ENCODE measurements at places on chromosomes 12 and 14. TPM values are rescaled to one million over a fixed set of nuclear protein-coding genes. Genes with fewer than 3 reads are reported as not detected.

Gene KRT71
- not detected for total RNA-seq

Gene RNASE1
- total RNA-seq = not detected

Gene KRT73
- 1.0 TPM for total RNA-seq

Gene STXBP6
- total RNA-seq = not detected

GRCh38 chr12:46507766-46508165 is 135.2 kb upstream of the SLC38A2 start:
- no peaks in the 10 kb centered on the region for H3K4me1 ChIP-seq
- no peak for DNase-seq

DNA sequence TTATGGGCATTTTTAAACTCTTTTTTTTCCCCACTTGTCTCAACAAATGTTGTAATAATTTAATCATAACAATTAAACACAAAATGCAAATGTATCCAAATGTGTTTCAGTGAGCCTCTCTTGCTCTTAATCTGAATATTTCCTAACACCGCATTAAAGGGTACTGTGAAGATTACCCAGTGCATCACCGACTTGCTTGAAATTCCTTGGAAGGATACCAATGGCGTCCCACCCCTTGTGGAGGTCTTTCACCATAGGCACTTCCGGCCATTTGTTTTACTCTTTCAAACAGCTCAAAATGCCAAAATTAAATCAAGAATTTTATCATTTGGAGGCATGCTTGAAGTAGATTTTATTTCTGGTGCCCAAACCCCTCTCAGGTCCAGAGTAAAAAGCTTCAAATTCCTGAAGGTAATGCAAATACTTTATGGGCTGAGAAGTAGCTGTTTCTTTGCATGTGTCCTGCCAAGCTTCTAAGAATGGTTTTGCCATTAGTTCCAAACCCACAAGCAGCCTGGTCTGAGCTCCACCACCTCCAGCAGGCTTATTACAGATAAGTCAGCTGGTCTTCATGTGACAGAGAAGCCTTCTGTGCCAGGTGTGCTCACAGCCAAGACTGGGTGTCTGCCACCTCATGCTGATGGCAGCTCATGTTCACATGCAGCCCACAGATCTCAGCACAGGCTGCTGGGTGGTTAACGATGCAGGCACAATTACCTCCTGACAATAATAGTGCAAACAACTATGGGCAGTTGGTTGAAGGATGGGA is 16.4 kb upstream of the NUDT4 start:
- DNase-seq = no peak
- peaks cover 3% of the 10 kb centered on the region for H3K4me1 ChIP-seq
- H3K27ac ChIP-seq = no peak overlapping the region
- H3K4me3 ChIP-seq = no peak overlapping the region
- no peaks in the 10 kb centered on the region for H3K36me3 ChIP-seq
- H3K27me3 ChIP-seq = no peaks in the 10 kb centered on the region

GRCh38 chr14:27181333-27181732 is 583.5 kb upstream of the NOVA1 start:
- DNase-seq = no peak
- H3K4me1 ChIP-seq = no peaks in the 10 kb centered on the region
- no peaks in the 10 kb centered on the region for H3K27me3 ChIP-seq
- H3K4me3 ChIP-seq = no peak overlapping the region
- H3K27ac ChIP-seq = no peak overlapping the region

DNA sequence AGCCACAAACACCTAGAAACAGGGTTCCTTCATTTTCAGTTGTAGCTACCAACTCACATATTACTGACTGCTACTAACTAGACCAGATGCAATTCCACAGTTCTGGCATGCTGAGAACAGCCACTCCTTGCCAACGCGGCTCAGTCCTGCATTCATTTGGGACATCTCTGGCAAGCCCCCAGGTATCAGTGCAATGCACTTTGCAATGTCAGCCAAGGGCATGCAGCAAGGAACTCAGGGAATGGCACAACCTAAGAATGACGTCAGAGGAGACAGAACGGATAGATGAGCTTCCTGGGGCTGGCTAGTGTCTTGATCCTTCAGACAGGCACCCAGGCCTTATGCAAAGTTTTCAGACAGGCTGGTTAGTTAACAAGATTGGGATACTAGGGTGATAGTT is 29.6 kb downstream of the MAP3K9 start:
- H3K27me3 ChIP-seq = no peaks in the 10 kb centered on the region
- H3K27ac ChIP-seq = no peak overlapping the region
- no peak overlapping the region for H3K4me3 ChIP-seq

GRCh38 chr12:19387161-19387560 is 52.1 kb upstream of the AEBP2 start:
- H3K4me3 ChIP-seq = no peak overlapping the region
- H3K36me3 ChIP-seq = no peaks in the 10 kb centered on the region
- H3K27ac ChIP-seq = no peak overlapping the region
- no peak for DNase-seq

GRCh38 chr12:27478949-27479348 is 32.4 kb downstream of the SMCO2 start:
- H3K4me3 ChIP-seq = no peak overlapping the region
- H3K36me3 ChIP-seq = no peaks in the 10 kb centered on the region
- DNase-seq = no peak
- H3K4me1 ChIP-seq = no peaks in the 10 kb centered on the region
- H3K27ac ChIP-seq = no peak overlapping the region

GRCh38 chr14:94363151-94363624 is 25.2 kb downstream of the SERPINA1 start:
- no peaks in the 10 kb centered on the region for H3K27me3 ChIP-seq
- DNase-seq = no peak
- H3K4me1 ChIP-seq = no peaks in the 10 kb centered on the region
- no peak overlapping the region for H3K4me3 ChIP-seq
- no peak overlapping the region for H3K27ac ChIP-seq
- H3K36me3 ChIP-seq = no peaks in the 10 kb centered on the region

GRCh38 chr12:120662879-120663278 is 22.5 kb downstream of the CABP1 start:
- no peaks in the 10 kb centered on the region for H3K27me3 ChIP-seq
- H3K4me3 ChIP-seq = no peak overlapping the region

- no peaks in the 10 kb centered on the region for H3K4me1 ChIP-seq
- no peak overlapping the region for H3K4me3 ChIP-seq
- no peaks in the 10 kb centered on the region for H3K36me3 ChIP-seq
- no peak overlapping the region for H3K27ac ChIP-seq
- DNase-seq = no peak
Observed at GRCh38 chr14:90731487-90731886, 84.7 kb downstream of the TTC7B start.

DNA sequence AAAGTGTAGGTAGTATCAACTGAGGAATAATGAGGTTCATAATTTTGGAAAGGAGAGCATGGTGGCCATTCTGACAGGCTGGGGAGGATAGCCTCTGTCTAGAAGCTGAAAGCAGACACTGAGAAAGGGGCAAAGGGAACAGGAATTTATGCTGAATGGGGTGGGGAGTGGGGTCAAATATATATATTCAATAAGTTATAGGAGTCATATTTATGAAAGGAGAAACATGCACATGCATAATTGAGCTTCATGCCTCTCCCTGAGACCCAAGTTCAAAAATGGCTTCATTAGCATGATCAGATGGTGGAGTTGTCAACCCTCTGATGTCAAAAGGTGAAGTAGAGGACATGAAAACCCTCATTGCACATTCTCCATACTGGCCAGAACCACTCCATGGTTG is 33.9 kb upstream of the ARID2 start:
- DNase-seq = no peak
- no peak overlapping the region for H3K27ac ChIP-seq
- peaks cover 2% of the 10 kb centered on the region for H3K27me3 ChIP-seq
- no peaks in the 10 kb centered on the region for H3K36me3 ChIP-seq

GRCh38 chr12:113796852-113797534 is 169.1 kb downstream of the RBM19 start:
- no peaks in the 10 kb centered on the region for H3K27me3 ChIP-seq
- H3K4me3 ChIP-seq = no peak overlapping the region
- no peaks in the 10 kb centered on the region for H3K36me3 ChIP-seq
- no peak for DNase-seq

DNA sequence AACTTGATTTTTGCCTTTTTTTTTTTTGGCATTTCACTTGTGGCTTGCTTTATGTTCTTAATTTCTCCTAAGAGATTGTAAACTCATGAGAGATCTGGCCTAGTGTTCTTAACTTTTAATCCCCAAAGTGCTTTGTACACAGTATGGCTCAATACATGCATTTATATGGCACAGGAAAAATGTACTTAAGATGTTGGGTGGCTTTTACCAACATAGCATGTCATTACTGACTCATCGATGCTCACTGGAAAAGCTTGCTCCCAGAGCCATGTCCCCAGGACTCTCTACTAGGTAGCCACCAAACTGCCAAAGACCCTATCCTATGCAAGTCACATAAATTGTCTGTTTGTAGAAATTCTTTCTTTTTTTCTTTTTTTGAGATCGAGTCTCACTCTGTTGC is 13.1 kb upstream of the SMCO3 start:
- no peak overlapping the region for H3K27ac ChIP-seq
- H3K27me3 ChIP-seq = peaks cover 5% of the 10 kb centered on the region
- no peaks in the 10 kb centered on the region for H3K36me3 ChIP-seq
- H3K4me1 ChIP-seq = no peaks in the 10 kb centered on the region

DNA sequence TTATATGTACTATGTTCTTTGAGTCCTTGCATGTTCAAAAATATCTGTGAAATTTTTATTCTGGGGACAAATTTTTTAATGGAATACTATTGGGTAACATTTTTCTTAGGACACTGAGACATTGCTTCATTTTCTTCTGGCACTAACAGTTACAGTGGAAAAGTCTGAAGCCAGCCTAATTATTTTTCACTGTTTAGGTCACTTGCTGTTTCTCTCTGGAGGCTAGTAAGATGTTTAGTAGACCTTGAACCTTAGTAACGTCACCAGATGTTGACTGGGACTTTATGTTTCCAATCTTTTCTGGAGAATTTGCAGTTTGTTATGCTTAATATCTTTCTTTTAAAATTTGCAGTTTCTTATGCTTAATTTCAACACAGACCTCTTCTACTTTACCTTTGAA is 12.3 kb upstream of the EPYC start:
- no peaks in the 10 kb centered on the region for H3K36me3 ChIP-seq
- no peaks in the 10 kb centered on the region for H3K4me1 ChIP-seq
- H3K27ac ChIP-seq = no peak overlapping the region

DNA sequence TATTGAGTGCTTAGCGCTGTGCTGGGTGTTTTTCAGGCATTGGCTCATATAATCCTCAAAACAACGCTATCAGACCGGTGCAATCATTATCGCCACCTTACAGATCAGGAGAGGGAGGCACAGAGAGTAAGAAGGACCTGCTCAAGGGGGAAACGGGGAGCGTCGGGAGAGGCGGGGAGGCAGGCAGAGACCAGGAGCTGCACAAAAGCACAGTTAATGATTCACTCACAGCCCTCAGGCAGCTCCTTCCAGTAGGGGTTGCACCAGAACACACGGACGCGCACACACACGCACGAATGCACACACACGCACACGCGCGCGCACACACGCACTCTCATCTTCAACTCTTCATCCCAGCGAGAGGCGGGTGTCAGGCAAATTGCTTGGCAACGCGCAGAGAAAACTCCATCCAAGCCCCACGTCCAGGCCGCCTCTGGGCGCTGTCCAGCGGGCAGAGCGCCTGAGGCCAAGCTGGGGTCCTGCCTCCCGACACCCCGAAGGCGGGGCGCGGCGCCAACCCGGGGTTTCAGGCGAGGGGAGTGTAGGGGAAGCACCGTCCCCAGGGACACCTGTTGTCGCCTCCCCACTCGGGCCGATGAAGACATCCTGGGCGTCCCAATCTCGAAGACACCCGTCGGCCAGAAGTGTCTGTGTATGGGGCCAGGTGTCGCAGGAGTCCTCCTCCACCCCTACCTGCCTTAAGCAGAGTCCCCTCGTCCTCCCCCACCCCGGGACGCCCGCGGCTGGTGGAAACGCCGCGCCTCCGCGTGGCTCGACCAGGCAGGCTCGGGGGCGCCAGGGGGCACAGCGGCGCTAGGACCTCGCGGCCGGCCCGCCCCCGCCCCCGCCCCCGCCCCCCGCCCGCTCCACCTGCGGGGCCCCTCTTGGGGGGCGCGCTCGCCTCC is 35.5 kb upstream of the STON2 start:
- H3K4me1 ChIP-seq = peaks cover 15% of the 10 kb centered on the region
- H3K27ac ChIP-seq = no peak overlapping the region
- H3K27me3 ChIP-seq = peaks cover 43% of the 10 kb centered on the region
- DNase-seq = peak; percentile 12
- H3K4me3 ChIP-seq = no peak overlapping the region

DNA sequence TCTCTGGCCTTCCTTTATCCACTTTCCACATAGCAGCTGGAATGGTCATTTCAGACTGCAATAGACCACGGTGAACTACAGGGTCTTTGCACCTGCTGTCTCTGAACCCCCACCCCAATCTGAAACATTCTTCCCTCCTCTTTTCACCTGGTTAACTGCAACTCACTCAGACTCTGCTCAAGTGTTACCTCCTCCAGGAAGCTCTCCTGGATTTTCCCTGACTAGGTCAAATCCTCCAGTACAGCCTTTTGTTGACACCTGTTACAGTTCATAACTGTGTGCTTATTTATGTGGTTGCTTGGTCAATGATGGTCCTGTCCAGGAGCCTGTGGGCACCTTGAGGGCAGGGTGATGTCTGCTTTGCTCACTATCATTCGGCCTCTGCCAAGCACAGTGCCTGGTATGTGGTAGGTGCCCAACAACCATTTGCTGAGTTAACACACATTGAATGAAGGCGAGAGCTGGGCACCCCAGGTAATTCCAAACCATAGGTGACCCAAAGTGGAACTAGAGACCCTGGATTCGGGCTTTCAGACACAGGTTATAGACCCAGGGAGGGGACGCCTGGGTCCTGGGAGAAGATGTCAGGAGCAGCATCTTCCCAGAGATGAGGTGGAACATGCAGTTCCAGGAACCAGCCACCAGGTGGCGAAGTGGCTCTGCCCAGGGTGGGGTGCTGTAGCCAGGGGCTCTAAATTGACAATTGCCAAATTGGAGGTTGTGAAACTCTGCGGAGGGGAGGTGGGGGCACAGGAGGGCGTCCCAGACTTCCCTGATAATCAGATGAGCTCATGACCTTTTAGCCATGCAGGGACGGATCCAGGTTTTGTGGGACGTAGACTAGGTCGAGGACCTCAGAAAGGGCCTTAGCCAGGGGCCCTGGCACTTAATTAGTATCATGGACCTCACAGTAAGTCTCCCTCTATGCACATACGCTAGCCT is 28.1 kb downstream of the TRPV4 start:
- H3K4me1 ChIP-seq = peaks cover 7% of the 10 kb centered on the region
- H3K27me3 ChIP-seq = no peaks in the 10 kb centered on the region
- peak; percentile 46 for DNase-seq

All from CD4-positive, CD25-positive, alpha-beta regulatory T cell (primary cell).